ENCODE measurements at places on chromosomes 2 and 18.

DNA sequence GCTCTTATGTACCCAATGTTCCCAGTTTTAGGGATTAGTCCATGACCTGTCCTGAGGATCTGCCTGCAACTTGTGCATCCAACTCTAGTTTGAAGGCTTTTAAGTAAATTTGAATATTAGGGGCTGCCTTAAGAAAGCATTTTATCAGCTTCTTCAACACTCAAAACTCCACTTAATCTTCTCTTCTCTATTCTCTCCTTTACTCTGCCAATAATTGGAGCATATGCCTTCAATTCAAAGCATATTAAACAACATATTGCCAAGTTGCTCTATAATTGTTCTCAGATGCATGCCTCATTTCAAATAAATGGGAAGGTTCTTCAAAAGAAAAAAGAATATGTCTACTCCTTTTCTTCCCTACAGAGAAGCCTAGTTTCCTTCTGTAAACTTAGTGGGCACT lies 84.8 kb upstream of the NCKAP5 start:
- no peak for DNase-seq

DNA sequence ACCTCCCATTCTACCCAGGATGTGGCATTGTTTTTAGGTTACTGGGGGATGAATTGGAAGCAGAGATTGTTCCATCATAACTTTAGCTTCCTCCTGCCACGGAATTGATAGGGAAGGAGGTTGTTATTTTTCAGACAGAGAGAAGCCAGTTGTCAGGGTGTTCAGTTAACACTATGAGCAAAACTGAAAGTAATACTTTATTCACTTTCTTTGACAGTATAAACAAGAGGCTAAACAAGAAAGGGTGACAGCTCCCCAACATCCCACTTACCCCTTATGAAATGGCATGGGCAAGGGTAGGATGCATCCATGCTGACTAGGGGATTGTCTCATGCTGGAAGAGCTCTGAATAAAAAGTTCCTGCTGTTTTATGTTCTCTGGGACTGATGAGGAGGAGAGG lies 36.4 kb upstream of the GAREM1 start:
- no peak for DNase-seq

- DNase-seq = no peak
Measured at GRCh38 chr2:227370092-227370491, 9.0 kb downstream of the TM4SF20 start.

- DNase-seq = peak; percentile 15
Measured at GRCh38 chr2:207288628-207289027, 122.9 kb upstream of the KLF7 start.

GRCh38 chr2:54047091-54047490 lies 68.3 kb upstream of the ACYP2 start:
- DNase-seq = no peak

- DNase-seq = no peak
Measured at GRCh38 chr2:234853729-234854128, 98.1 kb upstream of the SH3BP4 start.

DNA sequence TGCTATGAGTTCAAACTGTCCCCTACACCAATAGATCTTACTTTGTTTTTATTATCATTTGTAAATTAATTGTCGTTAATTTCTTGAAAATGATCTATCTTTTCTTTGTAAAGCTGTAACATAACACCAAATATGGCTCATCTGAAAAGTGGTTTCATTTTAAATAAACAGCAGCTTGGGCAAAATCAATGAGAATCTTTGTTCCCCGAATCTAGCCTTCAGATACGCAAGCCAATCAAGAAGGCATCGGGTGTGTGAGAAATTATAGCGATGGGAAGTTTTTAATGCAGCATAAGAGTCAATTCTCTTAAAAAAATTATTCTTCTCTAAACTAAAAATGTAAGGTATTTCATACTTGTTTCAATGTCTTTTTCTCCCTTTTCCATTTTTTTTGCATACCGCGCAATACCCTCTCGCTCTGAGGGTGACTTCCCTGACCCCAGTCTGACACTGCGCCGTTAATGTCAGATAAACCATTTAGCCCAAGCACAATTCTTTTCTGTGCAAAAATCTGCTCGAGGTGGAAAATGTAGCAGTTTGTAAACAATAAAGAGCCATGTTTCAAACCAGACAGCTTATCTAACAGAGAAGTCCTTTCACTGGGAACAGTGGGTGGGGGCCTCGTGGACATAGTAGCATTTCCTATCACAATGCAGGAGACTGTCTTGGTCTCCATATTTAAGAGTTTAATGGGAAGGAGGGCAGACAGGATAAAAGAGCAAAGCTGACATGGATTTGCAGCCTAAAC lies 129.4 kb downstream of the TCF4 start:
- DNase-seq = no peak

DNA sequence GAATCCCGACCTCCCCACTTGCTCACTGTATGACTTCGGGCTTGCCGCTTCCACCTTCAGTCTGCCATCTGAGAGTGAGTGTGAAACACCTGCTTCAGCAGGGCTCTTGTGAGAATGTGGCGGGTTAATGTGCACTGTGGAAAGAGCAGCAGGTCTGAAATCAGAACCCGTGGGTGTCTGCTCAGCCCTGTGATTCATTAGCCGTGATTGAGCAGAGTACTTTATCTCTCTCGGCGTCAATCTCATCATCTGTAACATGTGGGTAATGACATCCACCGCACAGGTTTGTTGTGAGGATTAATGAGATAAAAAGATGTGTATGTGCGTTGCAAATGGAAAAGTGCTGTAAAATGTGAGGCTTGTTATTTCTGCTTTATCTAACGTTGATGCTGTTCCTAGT lies 128.6 kb downstream of the LRATD1 start:
- no peak for DNase-seq

DNA sequence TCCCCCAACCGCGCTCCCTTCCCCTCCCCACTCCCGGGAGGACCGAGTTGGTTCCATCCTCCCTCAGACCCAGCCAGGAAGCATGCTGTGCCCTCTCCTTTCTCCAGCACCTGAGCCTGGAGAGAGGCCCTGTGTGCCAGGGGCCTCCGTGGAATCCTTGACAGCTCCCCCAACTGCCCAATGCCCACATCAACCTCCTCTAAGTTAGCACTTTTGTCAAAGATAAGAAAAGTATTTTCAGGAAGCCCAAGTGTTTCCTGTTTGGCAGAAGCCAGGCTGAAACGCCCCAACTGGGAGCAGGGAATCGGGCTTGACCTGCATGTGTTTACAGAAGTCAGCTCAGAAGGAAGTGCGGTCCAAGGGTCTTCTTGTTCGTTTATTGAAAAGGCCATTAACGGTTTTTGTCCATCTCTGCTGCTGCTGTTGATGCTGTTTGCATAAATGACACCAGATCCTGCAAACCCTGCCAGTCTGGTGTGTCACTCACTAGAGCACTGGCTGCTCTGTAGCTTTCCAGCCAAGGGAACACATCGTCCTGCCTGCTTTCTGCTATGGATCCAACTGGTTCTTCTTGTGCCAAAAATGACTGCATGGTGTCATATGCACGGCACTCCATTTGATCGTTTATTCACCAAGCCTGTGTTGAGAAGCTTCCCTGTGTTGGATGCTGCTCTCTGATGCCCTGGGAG lies 35.4 kb upstream of the COL6A3 start:
- DNase-seq = no peak

- no peak for DNase-seq
Measured at GRCh38 chr2:64283641-64284361, 139.6 kb upstream of the PELI1 start.

GRCh38 chr2:11930211-11930761 lies 183.9 kb downstream of the LPIN1 start:
- no peak for DNase-seq

GRCh38 chr18:61941948-61942471 lies 49.2 kb upstream of the RNF152 start:
- DNase-seq = no peak

- no peak for DNase-seq
Measured at GRCh38 chr2:168192839-168193616, 54.4 kb downstream of the STK39 start.

- no peak for DNase-seq
Measured at GRCh38 chr18:24443870-24444269, 16.6 kb upstream of the HRH4 start.

DNA sequence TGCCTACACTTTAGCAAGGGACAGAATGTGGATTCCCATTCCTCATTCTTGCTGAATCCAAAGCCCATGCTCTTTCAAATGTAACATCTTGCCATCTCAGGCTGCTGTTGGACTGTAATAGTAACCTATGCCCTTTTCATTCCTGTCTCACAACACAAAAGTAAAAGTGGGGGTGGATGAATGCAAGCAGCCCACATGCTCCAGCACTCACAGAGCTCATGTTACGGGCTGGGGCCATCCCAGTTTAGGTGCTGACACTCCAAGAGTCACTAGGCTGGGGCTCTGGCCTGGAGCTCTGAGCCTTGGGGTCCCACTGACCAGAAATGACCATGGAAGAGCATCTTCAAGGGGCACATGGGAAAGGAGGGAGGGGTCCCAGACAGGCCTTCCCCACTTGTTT lies 47.6 kb downstream of the CCBE1 start:
- no peak for DNase-seq

DNA sequence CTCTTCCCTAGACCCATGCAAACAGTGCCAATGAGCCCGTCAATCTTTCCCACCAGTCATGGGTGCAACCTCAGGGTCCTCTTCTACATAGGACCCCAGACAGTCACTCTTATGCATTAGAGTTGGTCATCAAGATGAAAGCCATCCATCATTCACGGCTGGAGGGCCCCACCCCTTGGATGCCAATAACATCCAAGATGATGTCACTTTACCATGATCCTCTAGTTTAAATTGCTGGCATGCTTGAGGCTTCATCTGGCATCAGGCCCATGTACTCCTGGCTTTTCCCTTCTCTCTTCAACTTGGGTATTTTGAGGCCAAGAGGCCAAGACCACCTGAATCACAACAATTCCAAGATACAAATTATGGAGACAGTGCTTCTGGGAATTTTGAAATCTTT lies 91.1 kb upstream of the MAPK4 start:
- DNase-seq = no peak

GRCh38 chr2:180944372-180944771 lies 36.0 kb upstream of the UBE2E3 start:
- DNase-seq = no peak

GRCh38 chr2:224331698-224332097 lies 70.2 kb downstream of the FAM124B start:
- DNase-seq = no peak

DNA sequence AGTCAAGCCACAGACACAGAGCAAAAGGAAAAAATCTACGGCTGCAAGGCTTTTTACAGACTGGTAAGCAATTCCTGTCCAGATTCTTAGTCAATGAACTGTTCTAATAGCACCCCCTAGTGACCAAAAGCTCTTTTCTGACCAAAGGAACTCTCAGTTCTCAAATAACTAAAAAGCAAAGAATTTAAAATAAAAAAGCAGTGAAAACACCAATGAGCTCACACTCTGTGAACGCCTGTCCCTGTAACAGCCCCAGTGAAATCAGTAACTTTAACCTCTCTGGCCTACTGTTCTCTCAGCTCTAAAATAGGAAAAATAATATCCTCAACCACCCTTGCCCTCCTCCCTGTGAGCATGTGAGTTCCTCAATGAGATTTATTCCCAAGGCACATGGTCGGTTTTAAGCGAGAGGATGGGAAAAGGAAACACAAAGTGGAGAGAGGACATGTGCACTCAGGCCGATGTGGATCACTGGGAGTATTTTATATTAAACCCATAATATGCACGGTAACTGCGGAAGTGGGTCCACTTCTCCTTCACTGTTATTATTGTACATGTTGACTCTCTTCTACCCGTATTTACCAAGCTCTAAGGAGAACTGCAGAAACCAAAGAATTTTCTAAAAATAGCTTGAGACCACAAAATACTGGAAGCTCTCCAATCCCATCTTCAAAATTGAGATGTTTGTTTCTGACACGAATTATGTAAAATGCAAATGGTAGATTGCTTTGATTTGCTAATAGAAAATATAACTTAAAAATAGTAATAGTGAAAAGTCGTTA lies 128.5 kb downstream of the STK39 start:
- DNase-seq = no peak

- no peak for DNase-seq
Measured at GRCh38 chr2:148965623-148966437, 72.7 kb upstream of the LYPD6B start.

DNA sequence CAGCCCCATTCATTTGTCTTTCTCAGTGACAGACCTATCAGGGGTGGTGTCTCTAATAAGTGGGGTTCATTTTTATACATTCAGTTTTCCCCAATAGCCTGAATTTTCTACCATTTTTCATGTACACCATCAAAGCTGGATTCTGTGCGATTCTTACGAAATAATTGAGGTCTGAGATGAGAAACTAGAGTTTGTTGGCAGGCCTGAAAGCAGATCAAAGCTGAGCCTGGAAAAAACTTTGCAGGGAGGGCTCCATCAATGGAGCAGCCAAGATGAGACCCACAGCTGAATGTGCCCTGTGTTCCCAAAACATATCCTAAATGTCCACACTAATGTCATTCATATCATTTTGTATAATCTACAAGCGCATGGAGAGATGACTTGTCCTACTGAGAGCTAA lies 4.5 kb upstream of the TMEM200C start:
- DNase-seq = no peak

DNA sequence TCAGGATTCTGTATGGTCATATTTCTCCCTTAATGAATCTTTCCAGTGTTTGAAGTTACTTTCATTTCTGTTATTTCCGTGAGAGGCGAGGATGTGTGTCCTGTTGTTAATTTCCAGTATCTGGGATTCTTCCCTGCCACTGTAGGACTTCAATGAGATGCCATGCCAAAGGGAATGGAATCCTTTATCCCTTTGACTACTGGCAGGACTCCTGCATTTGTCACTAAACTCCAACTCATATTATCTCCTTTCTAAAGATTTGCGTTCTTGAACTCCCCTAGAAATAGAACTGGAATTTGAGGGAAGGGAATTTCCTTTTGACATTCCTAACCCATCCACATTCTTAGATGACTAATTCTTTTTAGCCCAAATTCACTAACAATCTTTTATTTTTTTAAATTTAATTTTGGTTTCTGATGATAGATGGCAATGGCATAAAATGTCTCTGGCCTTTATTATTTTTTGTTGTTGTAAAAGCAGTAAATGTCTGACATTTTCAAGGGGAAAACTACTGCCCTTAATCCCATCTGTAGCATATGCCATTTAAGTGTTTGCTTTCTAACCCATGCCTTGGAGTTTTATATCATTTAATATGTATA lies 87.8 kb upstream of the EML6 start:
- no peak for DNase-seq

DNA sequence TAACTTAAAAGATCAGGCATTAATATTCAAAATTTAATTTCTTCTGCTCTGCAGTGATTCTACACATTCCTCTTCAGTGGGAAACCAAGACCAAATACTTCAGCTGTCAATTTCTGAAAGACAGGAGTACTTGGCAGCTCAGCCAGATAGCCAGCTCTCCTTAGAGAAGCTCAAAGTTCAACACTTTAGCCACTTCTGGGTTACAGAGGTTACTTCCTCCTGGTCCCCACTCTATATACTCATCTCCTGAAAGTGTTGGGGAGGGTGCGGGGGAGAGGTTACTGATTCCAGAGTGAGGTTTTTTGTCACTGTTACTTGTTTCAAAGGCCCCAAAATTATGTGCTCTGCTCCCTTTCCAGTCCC lies 4.1 kb downstream of the CYTIP start:
- DNase-seq = no peak

GRCh38 chr18:63253428-63254372 lies 65.9 kb downstream of the BCL2 start:
- no peak for DNase-seq

GRCh38 chr18:31776093-31776492 lies 15.4 kb upstream of the SLC25A52 start:
- DNase-seq = no peak

GRCh38 chr2:164560902-164561301 lies 60.4 kb downstream of the GRB14 start:
- DNase-seq = no peak

- no peak for DNase-seq
Measured at GRCh38 chr2:49162151-49162550, 7.8 kb upstream of the FSHR start.

GRCh38 chr2:101986804-101987740 lies 4.7 kb upstream of the IL1R2 start:
- no peak for DNase-seq
